Fibroblast of skin of right biceps (primary cell): ENCODE measurements at places on chromosomes 11 and 22.

DNA sequence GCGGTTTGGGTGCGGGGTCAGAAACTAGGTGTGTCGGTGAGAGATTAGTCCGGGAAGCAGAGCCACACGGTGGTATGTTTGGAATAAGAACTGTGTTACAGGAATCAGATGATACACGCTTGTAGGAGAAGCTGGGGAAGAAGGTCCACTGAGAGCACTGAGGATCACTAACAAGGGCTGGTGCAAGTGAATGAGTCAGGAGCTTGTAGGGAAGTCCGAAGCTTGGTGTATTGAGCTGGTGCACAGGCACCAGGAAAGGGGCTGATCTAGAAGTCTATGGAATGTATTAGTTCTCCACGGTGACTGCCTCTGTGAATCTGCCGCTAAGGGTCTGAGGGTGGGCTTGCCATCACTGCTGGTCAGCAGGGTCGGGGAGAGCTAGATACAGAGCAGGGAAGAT lies 18.8 kb upstream of the GRK3 start:
- DNase-seq: no peak

GRCh38 chr11:121253951-121254350 lies 38.6 kb upstream of the SC5D start:
- no peak for DNase-seq

DNA sequence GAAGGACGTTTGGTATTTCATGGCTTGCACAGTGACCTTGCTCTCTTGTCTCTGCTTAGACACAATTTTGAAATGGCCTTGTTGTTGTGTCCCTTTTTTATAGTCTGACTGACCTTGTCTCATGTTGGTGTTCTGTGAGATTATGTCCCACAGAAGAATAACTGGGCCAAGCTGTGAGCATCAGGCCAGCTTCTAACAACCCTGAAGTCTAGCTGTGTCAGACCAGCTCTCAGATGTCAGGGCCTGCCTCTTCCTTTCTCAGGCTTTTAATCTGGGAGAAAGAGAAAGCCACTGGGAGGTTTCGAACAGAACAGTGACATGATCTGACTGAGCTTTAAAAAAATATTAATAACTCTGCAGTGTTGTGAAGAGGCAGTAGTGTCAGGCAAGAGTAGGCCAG lies 2.0 kb upstream of the UEVLD start:
- DNase-seq: no peak

- peak; percentile 96 for DNase-seq
Measured at GRCh38 chr11:9330387-9331384, 16.3 kb upstream of the TMEM41B start.

DNA sequence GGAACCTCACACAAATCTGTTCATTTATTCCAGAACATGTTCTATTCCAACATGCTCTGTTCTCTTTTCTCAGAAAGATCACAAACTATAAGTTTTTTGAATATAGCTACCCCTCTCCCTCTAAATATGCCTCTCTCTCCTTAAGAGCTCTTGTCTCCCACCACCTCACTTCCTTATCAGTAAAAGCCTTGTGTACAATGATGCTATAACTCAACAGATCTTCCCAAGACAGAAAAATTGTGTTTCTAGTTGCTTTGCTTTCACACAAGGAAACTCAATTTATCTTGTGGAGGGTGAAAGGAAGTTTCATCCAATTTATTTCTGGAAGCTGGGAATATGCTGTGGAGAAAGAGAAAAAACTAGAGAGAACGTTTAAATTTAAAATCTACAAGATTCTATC lies 64.4 kb downstream of the FAM76B start:
- DNase-seq: no peak

GRCh38 chr11:73160005-73160760 lies 18.1 kb upstream of the FCHSD2 start:
- DNase-seq: no peak

DNA sequence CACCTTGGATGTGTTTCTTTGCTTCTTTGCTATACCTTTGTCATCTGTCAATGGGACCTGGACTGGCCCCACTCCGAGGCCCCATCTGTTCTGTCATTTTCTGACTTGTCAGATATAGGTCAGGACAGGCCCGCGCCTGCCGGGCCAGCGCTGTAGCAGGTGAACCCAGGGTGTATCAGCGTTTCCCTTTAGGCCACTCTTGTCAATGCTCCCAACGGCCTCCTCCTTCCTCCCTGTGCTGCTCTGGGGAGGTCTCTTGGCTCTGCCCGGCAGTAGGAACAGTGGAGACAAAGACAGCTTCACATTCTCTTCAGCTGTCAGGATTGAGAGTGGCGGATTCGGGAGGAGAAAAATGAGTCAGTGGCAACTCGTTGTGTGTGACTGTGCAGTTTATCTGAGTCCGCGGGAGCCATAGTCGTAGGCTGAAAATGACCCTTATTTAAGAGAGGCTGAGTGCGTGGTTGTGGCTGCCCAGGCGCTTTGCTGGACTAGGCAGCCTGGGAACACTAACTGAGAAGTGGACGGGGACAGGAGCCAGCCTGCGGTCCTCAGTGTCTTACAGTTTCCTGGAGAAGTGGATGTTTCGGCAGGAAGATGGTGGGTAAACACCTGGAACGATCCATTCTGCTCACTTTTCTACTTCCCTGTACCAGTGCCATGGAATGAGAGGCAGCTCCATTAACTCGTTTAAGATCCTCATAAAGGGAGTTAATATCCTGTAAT lies 102.3 kb downstream of the PRR5L start:
- DNase-seq: no peak

DNA sequence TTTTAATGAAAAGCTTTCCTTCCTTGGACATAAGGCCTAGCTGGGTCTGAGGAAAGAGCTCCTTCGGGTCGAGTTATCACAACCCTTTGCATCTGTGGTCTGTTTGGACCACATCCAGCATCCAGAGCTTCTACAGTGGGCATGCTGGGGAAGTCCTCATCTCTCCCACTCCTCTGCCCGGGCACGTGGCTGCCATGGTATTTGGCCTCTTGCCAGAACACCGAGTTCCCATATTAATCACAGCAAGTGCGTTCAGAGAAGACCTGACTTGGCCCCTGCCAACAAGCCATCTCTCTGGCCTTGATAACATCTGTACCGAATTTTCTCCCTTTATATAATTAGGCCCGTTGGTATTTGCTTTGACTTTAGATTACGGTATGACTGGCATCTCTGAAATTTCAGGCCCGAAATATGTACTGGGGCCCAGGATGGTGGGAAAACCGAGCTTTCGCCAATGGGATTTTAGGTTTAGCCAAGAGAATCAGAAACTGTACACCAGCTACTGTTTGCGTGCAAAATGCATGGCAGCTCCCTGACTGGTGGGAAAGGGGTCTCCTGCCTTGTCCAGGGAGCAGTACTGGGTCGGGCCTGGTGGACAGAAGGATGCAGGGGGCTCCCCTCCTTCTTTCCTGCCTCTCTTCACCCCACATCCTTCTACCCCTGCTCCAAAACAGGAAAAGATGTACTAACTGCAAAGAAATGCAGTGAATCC lies 90.0 kb downstream of the MICAL2 start:
- DNase-seq: peak; percentile 93

GRCh38 chr11:106030609-106031008 lies 8.6 kb upstream of the MSANTD4 start:
- no peak for DNase-seq

DNA sequence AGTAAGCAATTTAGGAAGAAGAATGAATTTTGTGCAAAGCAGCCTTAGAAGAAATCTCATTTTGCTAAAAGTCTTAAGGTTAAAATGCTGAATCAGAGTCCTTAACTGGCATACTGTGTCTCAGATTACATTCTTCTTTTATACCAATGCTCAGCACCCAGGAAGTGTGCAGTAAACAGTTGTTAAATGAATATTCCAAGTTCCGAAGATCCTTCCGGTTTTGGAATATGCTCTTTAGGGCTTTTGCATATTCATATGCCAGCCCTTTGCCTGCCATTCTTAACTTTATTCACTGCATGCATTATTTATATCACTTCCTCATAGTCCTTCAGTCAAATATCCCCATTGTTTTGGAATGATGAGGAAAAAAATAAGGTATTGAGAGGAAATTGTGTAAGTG lies 242.0 kb downstream of the DDX10 start:
- no peak for DNase-seq
